ENCODE measurements at places on chromosomes 11 and 22.

GRCh38 chr11:75161506-75162095 lies 10.7 kb downstream of the SLCO2B1 start:
- DNase-seq = no peak

DNA sequence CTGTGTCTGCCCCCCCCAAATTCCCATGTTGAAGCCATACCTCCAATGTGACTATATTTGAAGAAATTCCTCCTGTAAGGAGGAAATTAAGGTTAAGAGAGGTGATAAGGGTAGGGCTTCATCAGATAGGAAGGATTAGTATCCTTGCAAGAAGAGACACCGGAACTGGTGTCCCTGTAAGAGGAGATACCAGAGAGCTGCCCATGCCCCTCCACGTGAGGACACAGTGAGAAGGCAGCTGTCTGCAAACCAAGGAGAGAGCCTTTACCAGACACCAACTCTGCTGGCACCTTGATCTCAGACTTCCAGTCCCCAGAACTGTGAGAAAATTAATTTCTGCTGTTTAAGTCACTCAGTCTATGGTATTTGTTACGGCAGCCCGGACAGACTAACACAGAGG lies 109.3 kb downstream of the ARFGAP2 start:
- DNase-seq = no peak

DNA sequence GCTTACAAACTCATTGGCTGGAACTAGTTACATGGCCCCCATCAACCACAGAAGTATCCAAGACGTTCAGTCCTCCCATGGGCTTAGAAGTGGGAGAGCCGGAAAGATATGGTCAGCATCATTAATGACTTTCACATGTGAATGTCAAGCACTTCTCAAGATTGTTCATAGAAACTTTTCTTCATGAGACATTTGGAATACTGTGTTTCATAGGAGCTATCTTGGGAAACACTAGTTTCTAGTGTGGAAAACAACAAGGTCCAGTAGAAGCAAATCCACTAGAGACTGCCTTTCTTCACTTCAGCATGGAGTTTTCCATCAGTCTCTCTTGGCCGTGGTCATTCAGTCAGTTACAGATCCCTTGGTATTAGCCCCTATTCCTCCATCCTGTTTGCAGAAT lies 160.9 kb downstream of the C11orf91 start:
- DNase-seq = no peak

GRCh38 chr22:22001664-22002525 lies 19.3 kb upstream of the TOP3B start:
- DNase-seq = no peak

DNA sequence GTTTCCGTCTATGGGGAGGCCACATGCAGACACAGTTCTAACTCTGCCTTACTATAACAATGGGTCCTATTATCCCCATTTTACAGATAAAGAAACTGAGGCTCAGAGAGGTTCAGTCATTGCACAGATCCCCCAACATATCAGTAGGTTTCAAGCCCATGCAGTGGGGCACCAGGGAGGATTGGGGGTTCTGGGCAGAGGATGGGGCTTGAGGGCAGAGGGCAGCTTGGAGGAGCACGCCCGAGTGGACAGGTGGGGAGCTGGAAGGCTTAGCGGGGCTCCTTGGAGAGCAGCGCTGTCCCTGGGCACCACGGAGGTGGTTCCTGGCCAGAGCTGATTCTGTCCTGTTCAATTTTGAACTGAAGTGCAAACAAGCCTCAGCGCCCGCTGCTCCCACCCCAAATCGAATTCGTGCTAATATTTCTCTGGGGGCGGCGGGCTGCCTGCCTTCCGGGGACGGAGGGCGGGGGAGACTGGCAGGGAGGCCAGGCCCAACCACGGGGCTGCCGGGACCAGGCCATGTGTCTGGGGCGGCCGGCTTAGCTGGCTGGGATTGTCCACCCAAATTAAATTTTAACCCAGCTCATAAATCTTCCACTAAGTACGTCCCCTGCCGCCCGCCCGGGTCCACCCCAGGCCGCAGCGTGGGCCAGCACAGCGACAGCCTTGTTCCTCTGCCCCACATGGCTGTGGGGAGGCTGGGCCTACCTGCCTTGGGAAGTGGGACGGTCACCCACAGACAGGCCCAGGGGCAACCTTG lies 49.4 kb downstream of the FLRT1 start:
- no peak for DNase-seq

- DNase-seq = no peak
Observed at GRCh38 chr22:23166042-23166831, 14.1 kb upstream of the BCR start.

- no peak for DNase-seq
Observed at GRCh38 chr11:95562196-95562921, 227.2 kb downstream of the FAM76B start.

- DNase-seq = no peak
Observed at GRCh38 chr11:4066910-4067309, 27.7 kb upstream of the RRM1 start.

DNA sequence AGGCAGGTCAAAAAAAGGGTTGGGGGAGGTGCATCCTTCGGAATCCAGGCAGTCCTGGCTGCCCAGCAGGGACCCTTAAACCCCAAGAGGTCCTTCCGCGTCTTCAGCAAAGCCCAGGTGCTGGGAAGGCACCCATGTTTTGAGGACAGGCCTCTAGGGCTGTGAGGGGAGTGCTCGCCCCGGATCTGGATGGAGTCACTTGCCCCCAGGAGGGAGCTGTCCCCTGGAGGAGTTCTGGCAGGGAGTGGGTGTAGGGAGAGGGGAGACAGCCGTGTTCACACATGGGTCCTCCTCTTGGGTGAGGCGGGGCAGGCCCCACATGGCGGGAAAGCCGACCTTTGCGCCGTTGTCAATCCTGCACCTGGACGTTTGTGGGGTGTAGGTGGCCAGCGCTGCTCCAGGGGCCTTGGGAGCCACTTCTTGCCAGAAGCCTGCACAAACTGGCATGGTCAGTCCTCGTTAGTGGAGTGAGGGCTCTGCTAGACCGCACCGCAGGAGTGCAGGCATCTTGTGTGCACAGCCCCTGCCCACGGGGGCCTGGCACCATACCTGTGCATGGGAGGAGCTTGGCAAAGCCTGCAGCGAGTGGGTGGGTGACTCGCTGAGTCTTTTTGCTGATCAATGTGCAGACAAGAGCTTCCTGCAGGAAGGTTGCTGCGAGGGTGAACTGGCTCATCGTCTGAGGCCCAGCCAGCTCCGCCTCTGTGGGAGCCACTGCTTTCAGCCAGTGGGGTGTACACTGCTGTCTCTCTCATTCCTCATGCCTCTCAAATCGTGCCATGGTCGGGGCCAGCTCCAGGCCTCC lies 16.0 kb downstream of the PPIL2 start:
- no peak for DNase-seq

DNA sequence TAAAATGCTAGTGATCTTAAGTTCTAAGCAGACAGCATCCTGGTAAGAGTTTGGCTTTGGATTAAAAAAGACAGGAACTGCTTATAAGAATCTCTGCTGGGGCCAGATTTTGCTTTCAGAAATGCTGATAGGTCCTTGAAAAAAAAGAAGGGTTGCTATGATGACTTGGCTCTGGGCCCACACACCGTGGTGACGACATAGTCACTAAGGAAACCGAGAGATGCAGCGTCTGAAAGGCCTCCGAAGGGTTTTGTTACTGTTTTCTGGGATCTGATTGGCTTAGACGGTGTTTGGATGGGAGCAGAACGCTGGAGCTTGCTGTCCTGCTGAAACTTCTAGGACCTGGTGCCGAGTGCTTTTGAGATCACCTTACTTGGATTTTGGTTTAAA lies 8.4 kb downstream of the FAM118A start:
- peak; percentile 51 for DNase-seq

GRCh38 chr11:48129697-48130395 lies 86.8 kb upstream of the OR4B1 start:
- no peak for DNase-seq

DNA sequence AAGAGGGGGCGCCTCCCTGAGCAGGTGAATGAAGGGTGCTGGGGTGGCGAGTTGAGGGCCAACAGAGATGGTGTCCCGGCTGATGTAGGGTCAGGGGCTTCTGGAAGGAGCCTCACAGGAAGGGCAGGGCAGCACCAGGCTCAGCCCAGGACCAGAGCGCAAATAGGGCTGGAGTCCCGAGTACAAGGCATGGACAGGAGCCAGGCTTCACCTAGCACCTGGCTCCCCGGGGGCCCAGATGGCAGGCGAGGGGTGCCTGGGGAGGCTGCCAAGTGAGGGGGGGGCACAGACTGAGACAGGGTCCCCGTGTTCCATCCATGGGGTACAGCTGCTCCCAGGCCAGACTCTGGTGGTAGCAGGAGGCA lies 105.8 kb downstream of the KCNQ1 start:
- DNase-seq = no peak

DNA sequence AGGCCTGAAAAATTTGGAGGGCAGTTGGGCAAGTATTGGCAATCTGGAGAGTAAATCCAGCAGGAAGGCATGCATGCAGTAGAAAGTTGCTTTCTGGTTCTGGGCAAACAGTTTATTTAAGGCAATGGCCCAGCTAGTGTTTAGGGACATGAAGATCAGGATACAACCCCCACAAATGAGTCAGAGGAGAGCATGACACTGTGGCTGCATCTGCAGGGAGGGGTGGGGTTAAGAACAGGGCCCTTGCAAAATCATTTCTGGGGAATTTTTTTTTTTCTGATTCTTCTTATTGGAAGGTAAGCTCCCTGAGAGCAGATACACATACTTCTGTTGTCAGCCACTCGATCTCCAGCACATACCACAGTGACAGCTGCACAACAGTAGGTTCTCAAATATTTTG lies 61.1 kb downstream of the FDX1 start:
- DNase-seq = no peak

DNA sequence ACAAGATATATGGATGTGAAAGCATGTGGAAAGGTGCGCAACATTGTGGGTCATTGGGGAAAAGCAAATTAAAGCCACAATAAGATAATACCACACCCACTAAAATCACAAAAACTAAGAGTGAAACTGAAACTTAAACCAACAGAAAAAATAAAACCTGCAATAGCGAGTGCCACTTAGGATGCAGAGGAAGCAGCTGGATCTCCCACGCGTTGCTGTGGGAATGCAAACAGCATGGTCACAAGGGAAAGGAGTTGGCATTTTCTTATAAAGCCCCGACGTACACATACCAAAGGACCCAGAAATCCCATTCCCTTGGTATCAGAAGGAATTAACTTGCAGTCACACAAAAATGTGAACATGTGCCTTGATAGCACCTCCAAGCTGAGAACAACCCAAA lies 712.0 kb downstream of the TBC1D22A start:
- no peak for DNase-seq

DNA sequence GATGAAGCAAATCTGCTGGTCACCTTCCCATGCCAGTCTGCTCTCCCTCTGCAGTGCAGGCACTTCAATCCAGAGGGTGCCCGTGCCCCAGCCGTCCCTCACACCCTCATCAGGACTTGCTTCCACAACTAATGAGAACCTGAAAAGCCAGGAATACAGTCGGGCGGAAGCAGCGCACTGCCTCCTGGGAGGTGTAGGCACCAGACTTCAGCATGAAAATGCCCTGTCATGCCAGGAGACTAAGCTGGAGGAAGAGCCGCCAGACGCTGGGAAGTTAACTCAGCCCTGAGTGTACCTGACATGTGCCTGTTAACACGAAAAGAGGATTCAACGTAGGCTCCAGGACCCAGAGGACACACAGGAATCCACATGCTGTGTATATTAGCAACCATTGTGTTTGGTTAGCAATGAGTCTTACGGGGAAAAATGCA lies 40.1 kb upstream of the FLI1 start:
- no peak for DNase-seq

DNA sequence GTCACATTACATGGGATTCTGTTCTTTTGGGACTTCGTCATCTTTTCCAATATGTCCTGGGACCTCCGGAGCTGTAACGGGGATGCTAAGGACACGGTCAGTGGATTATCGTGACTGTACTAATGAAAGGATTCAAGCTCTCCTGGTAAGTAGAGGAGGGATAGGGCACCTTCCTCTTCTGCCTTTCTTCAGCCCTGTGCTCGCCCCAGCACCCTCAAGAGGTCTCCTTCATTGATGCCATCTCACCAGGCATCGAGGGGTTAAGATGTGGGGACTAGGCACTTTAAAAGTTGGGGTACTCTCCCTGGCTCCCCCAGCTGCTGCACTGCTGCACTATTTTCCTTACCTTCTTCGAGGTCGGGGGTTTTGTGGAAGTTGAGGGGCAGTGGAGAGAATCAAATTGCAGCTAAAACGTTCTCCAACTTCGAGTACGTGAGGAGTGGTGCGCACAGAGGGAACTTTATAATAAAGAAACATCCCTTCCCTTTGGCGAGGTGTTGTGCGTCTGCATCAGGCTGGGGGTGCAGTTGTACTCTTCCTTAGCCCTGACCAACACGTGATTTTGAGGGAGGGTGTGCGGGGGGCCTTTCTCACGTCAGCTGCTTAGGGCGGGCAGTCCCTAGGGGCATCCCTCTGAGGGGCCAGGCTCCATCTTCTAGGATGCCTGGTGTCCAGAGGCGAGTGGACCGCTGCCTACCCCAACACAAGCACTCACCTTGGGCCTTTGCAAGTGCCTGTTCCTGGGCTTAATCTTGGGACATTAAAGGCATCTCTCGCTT lies 96.1 kb downstream of the GRAMD1B start:
- DNase-seq = no peak

- no peak for DNase-seq
Observed at GRCh38 chr11:26930518-26931247, 63.2 kb upstream of the FIBIN start.

- DNase-seq = no peak
Observed at GRCh38 chr22:48517039-48518030, 1310.3 kb downstream of the BRD1 start.

- no peak for DNase-seq
Observed at GRCh38 chr22:29071261-29072045, 1.4 kb upstream of the KREMEN1 start.

All from stimulated activated CD8-positive, alpha-beta memory T cell treated with anti-CD3 and anti-CD28 coated beads, Interleukin-15, amount 100 ng/mL, for 24 hours (primary cell).